ENCODE measurements at places on chromosomes 1 and 21.

GRCh38 chr1:200659269-200659668 is 10.4 kb downstream of the DDX59 start:
- no peak for DNase-seq

GRCh38 chr1:19762175-19762779 is 37.4 kb downstream of the TMCO4 start:
- no peak for DNase-seq

DNA sequence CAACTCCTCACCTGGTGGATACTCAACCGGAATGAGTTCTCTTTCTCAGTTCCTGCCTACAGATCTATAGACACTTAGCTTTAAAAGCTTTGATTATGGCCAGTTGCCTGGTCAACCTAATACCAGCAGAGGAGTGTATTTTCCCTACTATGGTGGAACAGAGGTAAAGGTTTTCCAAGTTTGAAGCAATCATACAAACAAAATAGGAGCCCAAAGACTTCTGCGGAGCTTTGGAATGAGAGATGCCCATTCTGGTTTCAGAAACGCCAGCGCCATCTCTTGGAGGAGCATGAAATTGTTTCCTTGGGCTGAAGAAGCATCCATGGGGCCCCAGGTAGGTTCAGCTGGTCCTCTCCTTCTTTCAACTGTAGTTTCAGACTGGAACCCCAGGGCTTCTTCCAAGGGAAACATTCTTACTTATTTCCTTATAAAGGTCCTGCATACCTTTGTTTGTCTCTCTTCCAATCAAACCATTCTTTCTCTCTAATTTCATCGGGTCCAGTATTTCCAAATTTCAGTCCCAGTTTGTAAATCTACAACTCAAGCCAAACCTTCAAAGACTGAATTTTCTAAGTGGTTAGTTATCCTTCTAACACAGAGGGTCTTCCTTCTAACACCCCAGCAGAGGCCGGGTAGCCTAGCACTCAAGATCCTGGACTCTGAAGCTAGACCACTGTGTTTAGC is 95.9 kb downstream of the KCNJ15 start:
- DNase-seq: no peak

GRCh38 chr1:191034132-191034531 is 556.5 kb upstream of the BRINP3 start:
- no peak for DNase-seq

DNA sequence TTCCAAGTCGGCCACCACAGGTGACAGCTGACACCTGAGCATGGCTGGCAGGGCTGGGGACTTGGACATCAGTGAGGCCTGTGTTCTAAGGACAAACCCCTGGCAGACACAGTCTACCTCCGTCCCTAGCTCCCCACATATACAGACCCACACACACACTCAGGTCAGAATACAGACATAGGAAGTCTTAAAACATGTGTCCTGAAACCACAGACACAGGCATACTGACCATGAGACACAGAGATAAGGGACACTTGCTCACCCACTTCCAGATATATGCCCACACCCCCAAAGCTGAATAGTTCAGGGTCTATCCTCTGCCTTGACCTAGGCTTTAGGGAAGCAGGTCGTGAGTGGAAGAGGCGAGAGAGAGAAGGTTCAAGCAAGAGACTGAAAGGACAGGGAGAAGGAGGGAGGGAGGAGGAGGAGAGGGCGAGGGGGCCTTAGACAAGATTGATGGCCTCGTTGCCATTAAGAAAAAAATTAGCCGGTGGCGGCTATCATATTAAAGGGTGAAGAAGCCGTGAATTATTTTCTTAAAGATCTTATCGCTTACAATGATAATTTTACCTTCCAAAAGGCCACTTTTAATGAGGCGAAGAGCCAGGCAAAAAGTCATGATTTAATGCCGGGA is 49.9 kb downstream of the TMEM53 start:
- no peak for DNase-seq

GRCh38 chr1:101004670-101005069 is 20.9 kb downstream of the DPH5 start:
- DNase-seq: no peak

- DNase-seq: peak; percentile 14
Observed at GRCh38 chr1:165257969-165258459, 98.5 kb downstream of the LMX1A start.

All from GM06990 (cell line).